GDM1 (cell line): ENCODE measurements at places on chromosomes 2 and 18.
A peak's percentile ranks its signal among the peaks of the same experiment; 100 is the strongest.

DNA sequence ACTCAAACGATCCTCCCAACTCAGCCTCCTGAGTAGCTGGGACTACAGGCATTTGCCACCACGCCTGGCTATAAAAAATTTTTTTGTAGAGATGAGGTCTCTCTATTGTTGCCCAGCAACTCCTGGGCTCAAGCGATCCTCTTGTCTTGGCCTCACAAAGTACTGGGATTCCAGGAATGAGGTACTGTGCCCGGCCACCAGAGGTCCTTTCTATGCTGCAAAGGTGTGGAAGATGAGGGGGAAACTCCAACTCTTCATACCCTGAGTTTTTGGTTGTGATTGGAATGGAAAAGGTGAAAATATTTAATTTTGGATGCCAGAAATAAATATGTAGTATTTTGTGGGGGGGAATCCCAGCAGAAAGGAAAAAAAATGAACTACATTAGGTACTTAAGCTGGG lies 36.0 kb downstream of the MRPL33 start:
- no peak for DNase-seq

GRCh38 chr18:73976433-73976832 lies 171.2 kb downstream of the FBXO15 start:
- DNase-seq = no peak

GRCh38 chr2:231287696-231288095 lies 89.3 kb downstream of the ARMC9 start:
- no peak for DNase-seq

- DNase-seq = no peak
These were observed 87.1 kb downstream of the PXDN start for GRCh38 chr2:1656961-1657841.

DNA sequence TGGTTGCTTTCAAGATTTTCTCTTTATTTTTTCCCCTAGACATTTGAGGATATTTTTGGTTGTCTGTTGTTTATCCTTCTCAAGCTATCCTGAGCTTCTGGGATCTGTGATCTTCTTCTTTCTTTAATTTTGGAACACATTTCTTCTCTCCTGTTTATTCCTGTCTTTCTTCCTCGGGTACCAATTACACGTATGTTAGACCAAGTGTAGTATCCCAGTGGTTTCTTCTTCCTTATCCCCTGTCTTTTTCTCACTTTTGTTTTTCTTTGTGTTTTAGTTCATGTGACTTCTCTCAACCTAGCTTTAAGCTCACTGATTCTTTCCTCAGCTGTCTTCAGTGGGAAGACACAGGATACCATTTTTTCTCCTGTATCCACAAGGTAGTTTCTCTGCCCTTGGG lies 120.0 kb downstream of the GALR1 start:
- DNase-seq = no peak

- no peak for DNase-seq
These were observed 6.3 kb downstream of the OSR1 start for GRCh38 chr2:19351899-19352697.

- peak; percentile 25 for DNase-seq
These were observed 55.7 kb downstream of the CD8B2 start for GRCh38 chr2:106542746-106543359.

GRCh38 chr2:231677632-231678104 lies 30.7 kb upstream of the PTMA start:
- DNase-seq = peak; percentile 56

DNA sequence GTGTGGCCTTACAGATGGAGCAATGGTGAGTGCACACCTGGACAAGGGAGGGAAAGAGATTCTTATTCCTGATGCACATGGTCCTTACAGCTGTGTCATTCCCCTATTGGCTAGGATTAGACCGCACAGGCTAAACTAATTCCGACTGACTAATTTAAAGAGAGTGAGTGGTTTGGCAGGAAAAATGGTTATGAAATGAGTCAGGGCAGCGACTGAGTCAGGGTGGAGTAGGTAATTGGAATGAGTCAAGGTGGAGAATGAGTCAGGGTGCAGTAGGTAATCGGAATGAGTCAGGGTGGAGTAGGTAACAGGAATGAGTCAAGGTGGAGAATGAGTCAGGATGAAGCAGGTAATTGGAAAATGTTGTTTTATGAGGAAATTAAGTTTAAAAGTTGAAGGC lies 1353.7 kb upstream of the LRRTM1 start:
- DNase-seq = no peak

DNA sequence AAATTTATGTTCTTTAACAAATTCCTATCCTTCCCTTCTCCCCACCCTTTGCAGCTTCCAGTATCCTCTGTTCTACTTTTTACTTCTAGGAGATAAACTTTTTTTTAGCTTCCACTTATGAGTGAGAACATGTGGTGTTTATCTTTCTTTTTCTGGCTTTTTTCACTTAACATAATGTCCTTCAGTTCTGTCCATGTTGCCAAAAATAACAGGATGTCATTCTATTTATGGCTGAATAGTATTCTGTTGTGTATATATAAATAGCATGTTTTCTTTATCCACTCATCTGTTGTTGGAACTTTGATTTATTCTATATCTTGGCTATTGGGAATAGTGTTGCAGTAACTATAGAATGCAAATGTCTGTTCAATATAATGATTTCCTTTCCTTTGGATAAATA lies 1191.2 kb downstream of the CNTNAP5 start:
- no peak for DNase-seq

DNA sequence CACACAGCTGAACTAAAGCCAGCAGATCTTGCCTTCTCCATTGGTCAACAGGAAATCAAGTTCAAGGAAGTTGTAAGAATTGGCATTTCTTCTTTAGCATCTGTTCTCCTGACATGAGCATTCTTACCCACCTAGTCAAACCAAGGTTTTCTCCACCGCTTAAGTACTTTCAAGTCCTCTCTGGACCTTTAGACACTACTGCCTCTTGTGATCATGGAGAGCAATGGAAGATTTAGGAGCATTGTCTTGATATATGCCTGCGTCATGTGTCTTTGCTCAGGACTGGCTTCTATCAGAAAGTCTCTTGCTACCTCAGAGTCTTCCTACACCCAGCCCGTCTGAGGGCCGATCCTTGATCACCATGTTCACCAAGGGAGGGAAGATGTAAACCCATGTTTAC lies 262.2 kb downstream of the PHLPP1 start:
- no peak for DNase-seq

DNA sequence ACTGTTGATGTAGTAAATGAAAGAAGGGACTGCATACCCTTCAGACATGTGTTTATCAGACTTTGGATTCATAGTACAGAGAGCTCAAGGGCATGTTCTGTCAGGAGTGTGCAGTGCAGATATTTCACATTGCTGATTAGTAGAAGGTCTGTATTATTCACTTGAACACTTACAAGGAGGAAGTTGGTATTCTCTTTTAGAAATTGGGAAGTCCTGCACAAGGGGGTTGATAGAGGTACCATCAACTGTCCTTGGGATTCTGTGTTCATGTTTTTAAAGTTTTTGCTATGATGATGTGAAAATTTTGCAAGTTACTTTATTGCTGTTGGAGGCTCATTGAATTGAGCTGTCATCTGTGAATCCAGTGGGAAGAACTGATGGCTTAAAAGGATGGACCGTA lies 6.7 kb downstream of the PSMD1 start:
- DNase-seq = no peak

GRCh38 chr2:234061624-234062257 lies 11.2 kb downstream of the SPP2 start:
- DNase-seq = no peak

DNA sequence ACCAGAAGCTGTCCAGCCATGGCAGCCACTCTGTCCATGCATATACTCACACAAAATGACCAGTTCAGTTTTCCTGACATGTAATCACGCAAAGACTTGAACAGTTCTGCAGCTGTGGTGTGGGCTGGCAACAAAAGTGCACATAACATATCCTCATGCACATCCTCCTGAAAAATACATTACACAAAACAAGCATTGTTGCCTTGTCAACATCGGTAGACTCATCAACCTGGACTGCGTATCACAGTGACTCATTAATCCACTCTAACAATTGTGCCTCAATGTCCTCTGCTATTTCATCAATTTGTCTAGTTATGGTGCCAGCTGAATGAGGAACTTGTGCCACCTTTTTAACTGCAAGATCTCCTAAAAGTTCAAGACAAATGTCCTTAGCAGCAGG lies 19.5 kb downstream of the RBKS start:
- no peak for DNase-seq

GRCh38 chr2:123976054-123976648 lies 48.9 kb upstream of the CNTNAP5 start:
- DNase-seq = no peak

GRCh38 chr2:239790313-239790712 lies 234.8 kb downstream of the NDUFA10 start:
- DNase-seq = no peak

DNA sequence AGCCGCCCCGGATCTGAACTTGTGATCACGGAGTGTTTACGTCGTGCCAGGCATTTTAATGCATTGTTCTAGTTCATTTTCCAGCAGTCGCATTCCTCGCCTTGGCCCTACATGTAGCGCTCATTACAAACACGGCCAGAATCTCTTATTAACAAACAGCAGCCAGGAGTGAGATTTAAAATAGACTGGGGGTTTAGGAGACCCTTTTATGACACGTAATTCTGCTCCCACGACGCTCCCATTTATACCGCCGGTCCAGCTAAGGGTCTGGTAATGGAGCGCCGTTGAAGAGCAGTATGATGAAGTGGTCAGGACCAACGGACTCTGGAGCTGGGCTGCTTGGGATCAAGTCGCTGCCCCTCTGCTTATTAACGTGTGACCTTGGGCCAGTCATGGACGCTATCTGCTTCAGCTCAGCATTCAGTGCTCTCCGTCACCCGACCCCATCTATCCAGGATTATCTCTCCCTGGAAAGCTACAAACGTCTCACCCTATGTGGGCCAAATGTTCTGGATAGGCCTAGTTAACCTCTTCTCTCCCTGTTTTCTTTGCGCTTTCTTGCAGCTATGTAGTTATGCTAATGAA lies 745 bp downstream of the MSH2 start:
- DNase-seq = no peak

GRCh38 chr2:204299766-204300165 lies 245.5 kb upstream of the PARD3B start:
- DNase-seq = no peak

DNA sequence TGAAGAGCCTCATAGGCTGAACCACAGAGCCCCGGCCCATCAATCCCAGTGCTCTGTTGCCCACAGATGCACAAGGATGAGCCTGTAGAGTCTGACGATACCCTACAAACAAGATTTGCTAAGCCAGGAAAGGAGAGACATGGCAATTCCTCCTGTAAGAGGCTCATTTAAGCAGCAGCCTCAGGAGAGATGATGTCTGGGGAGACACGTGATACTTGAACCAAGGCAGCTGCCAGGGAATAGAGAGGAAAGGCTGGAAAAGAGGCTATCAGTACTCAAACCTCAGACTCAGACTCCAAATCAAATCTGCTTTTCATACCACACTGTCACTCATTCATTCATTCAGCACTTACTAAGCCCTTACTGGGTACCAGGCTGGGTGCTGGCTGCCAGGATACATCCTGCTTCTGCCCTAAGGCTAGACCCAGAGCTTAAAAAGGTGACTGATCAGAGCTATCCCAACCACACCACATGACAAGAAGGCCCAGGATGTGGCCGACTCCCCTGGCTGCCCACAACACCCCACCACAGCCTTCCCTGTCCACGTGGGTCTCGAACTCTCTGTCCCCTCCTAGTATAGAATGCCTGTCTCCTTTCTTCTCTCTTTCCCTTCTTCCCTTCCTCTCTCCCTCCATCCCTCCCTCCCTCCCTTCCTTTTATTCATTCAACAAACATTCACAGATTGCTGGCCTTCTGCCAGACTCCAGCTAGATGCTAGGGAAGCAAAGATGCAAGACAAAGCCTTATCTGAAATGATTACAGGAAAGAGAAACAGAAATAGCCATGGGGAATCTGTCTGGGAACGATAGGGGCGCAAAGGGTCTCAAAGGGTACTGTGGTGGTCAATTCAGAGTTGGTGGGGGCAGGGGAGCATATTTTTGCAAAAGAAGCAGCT lies 23.4 kb upstream of the KCNK3 start:
- no peak for DNase-seq

GRCh38 chr2:57878171-57878865 lies 168.3 kb upstream of the VRK2 start:
- no peak for DNase-seq

DNA sequence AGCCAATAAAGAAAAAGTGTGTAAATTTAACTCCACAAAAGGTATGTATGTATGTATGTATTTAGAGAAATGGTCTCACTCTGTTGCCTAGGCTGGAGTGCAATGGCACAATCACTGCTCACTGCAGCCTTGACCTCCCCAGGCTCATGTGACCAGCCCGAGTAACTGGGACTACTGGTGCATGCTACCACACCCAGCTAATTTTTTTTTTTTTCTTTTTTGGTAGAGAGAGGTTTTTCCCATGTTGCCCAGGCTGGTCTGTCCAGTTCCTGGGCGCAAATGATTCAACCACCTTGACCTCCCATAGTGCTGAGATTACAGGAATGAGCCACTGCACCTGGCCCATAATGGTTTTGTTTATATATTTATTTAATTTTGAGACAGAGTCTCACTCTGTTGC lies 67.1 kb downstream of the CERKL start:
- DNase-seq = no peak

DNA sequence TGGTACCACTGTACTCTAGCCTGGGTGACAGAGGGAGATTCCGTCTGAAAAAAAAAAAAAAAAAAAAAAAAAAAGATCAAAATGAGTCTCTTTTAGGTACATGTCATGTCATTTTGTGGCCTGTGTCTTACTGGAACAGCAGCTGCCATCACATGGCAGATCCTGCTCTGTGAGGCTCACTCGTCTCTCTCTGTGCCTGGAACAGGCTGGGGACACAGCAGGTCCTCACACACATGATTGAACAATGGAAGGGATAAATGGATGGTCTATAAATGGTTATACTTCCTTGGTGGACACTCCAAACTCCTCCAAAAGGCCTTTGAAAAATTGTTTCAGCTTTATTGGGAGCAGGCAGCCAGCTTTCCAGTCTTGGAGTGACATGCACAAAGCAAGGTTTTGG lies 236.2 kb upstream of the COPS8 start:
- no peak for DNase-seq

DNA sequence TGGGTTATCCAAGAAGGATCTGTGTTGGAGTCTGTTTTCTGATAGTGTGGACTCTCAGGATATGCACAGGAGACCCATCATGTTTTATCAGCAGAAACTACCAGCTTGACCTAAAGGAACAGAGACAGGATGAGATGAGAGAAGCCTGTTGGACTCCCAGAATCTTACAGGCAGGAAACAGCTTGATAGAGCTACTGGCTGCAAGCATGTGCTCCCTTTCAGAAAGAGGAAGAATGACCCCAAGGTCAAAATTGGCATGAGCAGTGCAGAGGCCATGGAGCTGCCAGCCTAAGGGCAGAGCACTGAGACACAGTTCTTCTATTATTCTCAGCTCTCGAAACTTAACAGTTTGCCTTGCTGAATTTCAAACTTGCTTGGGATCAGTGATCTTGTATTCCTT lies 135.2 kb upstream of the NFATC1 start:
- DNase-seq = peak; percentile 12

- no peak for DNase-seq
These were observed 104.4 kb downstream of the TANC1 start for GRCh38 chr2:159072795-159073194.
